PC-9 (cell line): ENCODE measurements at places on chromosomes 12 and 14. TPM values are rescaled to one million over a fixed set of nuclear protein-coding genes. Genes with fewer than 3 reads are reported as not detected.

The SPX gene
- total RNA-seq, result 0.39 TPM in 1 of 2 replicates, not detected in the other

DNA sequence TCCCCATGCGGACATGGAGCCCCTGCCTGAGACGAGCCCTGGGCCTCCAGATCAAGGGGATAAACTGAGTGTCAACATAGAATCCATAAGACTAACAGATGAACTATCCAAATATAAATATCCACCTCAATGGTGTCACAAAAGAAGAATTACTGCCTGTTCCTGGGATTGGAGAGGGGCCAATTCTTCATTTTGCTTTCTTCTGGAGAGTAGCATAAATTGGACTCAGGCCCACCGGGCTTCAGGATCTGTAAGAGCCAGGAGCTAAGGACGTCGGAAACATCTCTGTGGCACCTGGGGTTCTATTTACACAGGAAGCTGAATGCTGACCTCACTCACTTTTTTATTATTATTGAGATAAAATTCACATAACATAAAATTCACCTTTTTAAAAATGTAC, 408.2 kb upstream of the CCDC196 start:
- H3K36me3 ChIP-seq, result no peaks in the 10 kb centered on the region
- H3K27ac ChIP-seq, result no peak overlapping the region
- H3K4me3 ChIP-seq, result no peak overlapping the region

The MYF5 gene
- not detected in 2 replicates for total RNA-seq

DNA sequence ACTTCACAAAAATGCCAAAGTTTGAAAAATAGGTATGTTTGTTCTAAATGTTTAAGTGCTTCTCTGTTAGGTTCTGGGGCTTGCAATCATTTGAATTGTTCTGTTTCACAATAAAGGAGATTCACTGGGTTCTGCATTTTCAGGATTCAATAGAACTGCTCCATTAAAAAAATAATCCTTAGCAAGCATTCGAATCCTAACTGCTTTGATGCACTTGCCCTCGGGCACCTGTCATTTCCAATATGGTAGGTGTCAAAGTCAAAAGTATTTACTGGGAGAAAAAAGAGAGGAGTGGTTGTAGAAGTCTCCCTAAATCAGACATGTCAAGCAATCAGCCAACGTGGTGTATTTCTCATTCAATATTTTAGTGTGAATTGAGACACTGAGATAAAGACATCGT, 5.5 kb downstream of the APOLD1 start:
- peak overlapping the region; percentile 17; the same call in 1 of the 2 replicates for H3K27ac ChIP-seq
- H3K36me3 ChIP-seq, result no peaks in the 10 kb centered on the region
- peaks cover 64% of the 10 kb centered on the region for H3K4me1 ChIP-seq
- no peaks in the 10 kb centered on the region for H3K27me3 ChIP-seq
- no peak for DNase-seq
- H3K4me3 ChIP-seq, result no peak overlapping the region

DNA sequence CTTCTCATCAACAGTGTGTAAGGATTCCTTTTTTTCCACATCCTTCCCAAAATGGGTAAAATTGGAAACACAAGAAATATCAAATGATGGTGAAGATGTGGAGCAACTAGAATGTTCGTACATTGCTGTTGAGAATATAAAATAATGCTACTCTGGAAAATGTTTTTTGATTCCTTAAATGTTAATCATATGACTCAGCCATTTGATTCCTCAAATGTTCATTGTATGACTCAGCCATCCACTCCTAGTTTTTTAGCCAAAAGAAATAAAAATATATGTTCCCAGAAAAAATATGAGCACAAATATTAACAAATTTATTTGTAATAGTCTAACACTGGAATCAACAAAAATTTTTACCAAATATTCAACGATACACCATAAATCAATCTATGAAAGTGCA, 1108.6 kb downstream of the LRFN5 start:
- no peak overlapping the region for H3K4me3 ChIP-seq
- H3K36me3 ChIP-seq, result no peaks in the 10 kb centered on the region
- H3K27ac ChIP-seq, result no peak overlapping the region
- DNase-seq, result no peak

The ANKS1B gene
- total RNA-seq, result not detected in 2 replicates

DNA sequence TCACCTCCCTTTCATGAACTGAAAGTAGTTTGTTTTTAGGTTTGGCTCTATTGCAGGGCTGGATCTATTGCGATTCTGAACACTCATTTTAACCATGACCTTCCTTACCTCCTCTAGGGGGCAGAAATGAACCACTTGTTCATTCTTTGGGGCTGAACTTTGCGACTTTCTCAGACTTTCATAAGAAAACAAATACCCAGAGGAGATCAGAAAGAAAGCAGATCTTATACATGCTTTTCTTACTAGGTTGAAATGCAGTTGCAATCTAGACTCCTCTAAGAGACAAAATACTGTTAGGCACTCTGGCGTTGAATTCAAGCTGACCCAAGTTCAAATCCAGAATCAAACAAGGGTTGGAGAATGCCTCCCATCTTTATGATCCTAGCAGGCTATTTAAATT, 32.6 kb upstream of the PLEKHG3 start:
- H3K27ac ChIP-seq, result no peak overlapping the region
- no peaks in the 10 kb centered on the region for H3K36me3 ChIP-seq
- peaks cover 32% of the 10 kb centered on the region for H3K4me1 ChIP-seq
- no peaks in the 10 kb centered on the region for H3K27me3 ChIP-seq

GRCh38 chr14:93792391-93792790, 4.1 kb upstream of the PRIMA1 start:
- DNase-seq, result no peak
- no peaks in the 10 kb centered on the region for H3K36me3 ChIP-seq
- no peak overlapping the region for H3K4me3 ChIP-seq
- no peaks in the 10 kb centered on the region for H3K4me1 ChIP-seq
- H3K27ac ChIP-seq, result no peak overlapping the region
- H3K27me3 ChIP-seq, result peaks cover 52% of the 10 kb centered on the region

GRCh38 chr14:103281496-103282231, 52.4 kb upstream of the EIF5 start:
- H3K36me3 ChIP-seq, result no peaks in the 10 kb centered on the region
- peaks cover 49% of the 10 kb centered on the region for H3K4me1 ChIP-seq
- no peak overlapping the region for H3K27ac ChIP-seq

GRCh38 chr14:100835548-100836310, 9.8 kb downstream of the MEG3 start:
- no peak for DNase-seq
- H3K27ac ChIP-seq, result no peak overlapping the region
- peaks cover 82% of the 10 kb centered on the region for H3K27me3 ChIP-seq
- H3K36me3 ChIP-seq, result no peaks in the 10 kb centered on the region
- H3K4me3 ChIP-seq, result no peak overlapping the region

DNA sequence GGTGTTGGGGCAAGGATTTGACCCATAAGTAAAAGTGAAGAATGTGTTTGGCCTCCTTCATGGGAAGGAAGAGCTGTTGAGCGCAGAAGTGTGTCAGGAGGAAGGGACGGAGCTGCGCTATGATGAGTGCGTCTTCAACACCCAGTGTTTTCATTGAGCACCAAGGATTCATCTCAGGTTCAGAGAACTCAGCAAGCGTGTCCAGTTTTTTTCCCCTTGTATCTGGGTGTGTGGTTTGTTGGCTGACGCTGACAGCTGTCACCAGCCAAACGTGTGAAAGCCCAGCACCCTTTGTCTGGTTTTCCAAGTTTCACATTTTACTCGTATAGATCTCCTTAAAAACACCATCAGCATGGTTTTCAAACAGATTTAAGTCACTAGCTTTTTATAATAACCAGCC, 12.3 kb downstream of the EP400 start:
- H3K36me3 ChIP-seq, result no peaks in the 10 kb centered on the region; the same call in 1 of the 2 replicates
- no peak overlapping the region for H3K4me3 ChIP-seq

DNA sequence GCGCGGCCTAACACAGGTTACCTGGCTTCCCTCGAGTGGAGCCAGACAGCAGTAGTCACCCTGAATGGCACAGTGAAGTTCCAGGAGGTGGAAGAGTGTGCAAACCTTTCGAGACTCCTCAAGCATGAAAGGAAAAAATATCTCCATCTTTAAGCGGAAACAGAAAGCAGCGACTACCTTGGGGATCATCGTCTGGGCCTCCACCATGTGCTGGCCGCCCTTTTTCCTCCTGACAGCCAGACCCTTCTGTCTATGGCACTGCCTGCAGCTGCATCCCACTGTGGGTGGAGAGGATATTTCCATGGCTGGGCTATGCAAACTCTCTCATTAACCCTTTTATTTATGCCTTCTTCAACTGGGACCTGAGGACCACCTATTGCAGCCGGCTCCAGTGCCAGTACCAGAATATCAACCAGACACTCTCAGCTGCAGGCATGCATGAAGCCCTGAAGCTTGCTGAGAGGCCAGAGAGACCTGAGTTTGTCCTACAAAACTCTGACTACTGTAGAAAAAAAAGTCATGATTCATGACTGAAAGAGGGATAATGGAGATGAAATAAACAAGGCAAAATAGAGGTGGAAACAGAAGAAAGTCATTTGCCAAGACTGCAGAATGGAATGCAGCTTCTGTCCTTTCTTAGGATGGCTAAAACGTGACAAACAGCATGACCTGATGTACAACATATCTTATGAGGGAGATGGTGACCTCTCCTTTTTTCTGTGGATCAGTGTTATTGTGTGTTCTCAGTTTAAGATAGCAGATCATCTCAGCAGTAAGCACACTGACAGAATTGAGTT, 2.4 kb upstream of the HEBP1 start:
- H3K4me3 ChIP-seq, result no peak overlapping the region
- no peaks in the 10 kb centered on the region for H3K36me3 ChIP-seq
- peaks cover 18% of the 10 kb centered on the region for H3K4me1 ChIP-seq
- no peak overlapping the region for H3K27ac ChIP-seq
- no peak for DNase-seq
- H3K27me3 ChIP-seq, result no peaks in the 10 kb centered on the region

DNA sequence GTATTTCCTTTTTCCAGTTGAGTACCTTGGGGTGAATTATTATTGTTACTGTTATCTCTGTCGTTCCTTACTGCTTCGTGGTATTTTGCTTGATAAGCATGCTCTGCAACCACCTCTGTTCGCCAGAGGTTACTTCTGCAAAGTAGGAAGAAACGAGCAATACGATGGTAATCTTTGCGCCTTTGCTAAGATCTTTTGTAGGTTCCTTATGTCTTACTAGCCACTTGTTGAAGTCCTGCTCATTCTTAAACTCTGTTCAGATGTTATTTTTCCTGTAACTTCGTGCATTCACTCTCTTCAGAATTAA, 729 bp upstream of the M6PR start:
- no peak for DNase-seq
- H3K4me1 ChIP-seq, result peaks cover 22% of the 10 kb centered on the region

DNA sequence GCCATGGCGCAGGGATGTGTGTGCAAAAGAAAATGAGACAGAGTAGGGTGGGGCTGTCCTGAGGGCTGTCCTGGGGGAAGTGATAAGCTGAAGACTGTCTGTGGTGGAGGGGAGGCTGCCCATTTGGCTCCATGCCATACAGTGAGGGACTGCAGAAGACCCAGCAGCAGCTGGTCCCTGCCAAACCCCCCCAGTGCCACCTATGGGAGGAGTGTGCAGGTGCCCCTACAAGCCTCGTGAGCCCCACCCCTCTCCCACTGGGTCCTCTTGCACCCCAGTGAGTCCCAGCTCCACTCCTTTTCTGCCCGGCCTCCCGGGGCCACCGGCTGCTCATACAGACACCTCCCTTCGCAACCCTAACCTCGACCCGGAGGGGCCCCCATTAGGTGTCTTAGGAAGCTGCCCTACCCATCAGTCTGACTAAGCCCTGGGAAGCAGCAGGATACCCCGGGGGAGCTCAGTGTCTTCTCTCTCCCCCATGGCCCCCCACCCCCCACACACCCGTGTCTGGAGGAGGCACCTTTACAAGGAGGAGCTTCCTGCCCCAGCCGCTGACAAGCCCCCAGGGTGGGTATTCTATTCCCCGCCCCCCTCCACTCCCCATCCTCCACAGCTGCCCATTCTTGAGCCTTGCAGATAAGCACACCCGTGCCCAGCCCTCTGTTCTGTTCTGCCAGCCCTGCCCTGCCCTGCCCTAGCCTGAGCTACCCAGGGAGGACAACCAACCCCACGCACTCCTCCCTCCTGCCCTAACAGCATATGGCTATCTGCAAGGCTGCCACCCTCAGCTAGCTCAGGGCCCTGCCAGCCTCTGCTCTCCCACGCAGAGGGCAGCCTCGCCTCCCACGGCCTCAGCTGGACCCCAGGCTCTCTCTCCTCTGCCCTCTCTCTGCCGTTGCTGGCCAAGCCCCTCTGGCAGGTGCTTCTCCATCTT, 41.9 kb downstream of the SLC6A12 start:
- peaks cover 11% of the 10 kb centered on the region for H3K4me1 ChIP-seq
- H3K36me3 ChIP-seq, result no peaks in the 10 kb centered on the region
- DNase-seq, result no peak
- no peak overlapping the region for H3K27ac ChIP-seq
- H3K4me3 ChIP-seq, result no peak overlapping the region

The ATP2A2 gene
- total RNA-seq, result 127 and 154 TPM in 2 replicates

DNA sequence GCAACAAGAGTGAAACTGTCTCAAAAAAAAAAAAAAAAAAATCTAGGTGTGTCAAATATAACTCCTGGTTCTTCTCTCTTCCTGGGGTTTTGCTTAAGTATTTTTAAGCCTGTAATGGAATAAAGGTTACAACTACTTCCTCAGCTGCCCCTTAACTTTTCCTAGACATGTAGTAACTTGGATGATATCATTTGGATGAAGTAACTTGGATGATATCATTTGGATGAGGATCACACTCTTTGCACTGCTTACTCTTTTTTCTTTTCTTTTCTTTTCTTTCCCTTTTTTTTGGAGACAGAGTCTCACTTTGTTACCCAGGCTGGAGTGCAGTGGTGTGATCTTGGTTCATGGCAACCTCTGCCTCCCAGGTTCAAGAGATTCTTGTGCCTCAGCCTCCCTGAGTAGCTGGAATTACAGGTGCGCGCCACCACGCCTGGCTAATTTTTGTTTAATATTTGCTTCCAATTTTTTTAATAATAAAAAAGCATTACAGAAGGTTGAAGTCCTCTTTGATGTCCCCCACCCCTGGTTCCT, 775 bp upstream of the FAM186A start:
- DNase-seq, result no peak
- H3K4me3 ChIP-seq, result no peak overlapping the region
- H3K27ac ChIP-seq, result peak overlapping the region; percentile 62
- H3K27me3 ChIP-seq, result no peaks in the 10 kb centered on the region
- H3K4me1 ChIP-seq, result peaks cover 42% of the 10 kb centered on the region

The MBIP gene
- 13.8 and 15.2 TPM in 2 replicates for total RNA-seq

DNA sequence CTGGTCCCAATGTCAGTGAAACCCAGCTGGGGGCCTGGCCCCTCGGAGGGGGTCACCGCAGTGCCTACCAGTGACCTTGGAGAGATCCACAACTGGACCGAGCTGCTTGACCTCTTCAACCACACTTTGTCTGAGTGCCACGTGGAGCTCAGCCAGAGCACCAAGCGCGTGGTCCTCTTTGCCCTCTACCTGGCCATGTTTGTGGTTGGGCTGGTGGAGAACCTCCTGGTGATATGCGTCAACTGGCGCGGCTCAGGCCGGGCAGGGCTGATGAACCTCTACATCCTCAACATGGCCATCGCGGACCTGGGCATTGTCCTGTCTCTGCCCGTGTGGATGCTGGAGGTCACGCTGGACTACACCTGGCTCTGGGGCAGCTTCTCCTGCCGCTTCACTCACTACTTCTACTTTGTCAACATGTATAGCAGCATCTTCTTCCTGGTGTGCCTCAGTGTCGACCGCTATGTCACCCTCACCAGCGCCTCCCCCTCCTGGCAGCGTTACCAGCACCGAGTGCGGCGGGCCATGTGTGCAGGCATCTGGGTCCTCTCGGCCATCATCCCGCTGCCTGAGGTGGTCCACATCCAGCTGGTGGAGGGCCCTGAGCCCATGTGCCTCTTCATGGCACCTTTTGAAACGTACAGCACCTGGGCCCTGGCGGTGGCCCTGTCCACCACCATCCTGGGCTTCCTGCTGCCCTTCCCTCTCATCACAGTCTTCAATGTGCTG, 11.0 kb downstream of the ZBTB39 start:
- H3K4me3 ChIP-seq, result no peak overlapping the region
- no peak for DNase-seq
- H3K27ac ChIP-seq, result no peak overlapping the region
- H3K36me3 ChIP-seq, result no peaks in the 10 kb centered on the region
- no peaks in the 10 kb centered on the region for H3K27me3 ChIP-seq
